ENCODE measurements at places on chromosomes 2 and 18.

DNA sequence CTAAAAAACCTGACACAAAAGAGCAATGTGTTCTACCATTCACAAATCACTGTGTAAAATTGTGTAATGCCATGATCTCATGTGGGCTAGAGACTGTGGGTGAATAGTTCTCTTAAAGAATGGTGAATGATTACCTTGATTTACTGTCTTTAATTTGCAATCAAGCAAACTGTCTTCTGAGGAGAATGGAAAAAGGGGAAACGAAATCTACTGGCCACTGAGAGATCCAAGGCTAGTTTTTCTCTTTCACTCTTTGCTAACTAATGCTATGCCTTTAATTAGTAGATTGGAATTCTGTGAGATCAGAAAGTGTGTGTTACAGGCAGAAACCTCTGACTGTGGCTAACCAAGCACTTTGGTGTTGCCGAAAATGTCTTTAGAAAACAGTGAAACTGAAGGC, 422.7 kb downstream of the TGIF1 start:
- DNase-seq, result peak; percentile 33

DNA sequence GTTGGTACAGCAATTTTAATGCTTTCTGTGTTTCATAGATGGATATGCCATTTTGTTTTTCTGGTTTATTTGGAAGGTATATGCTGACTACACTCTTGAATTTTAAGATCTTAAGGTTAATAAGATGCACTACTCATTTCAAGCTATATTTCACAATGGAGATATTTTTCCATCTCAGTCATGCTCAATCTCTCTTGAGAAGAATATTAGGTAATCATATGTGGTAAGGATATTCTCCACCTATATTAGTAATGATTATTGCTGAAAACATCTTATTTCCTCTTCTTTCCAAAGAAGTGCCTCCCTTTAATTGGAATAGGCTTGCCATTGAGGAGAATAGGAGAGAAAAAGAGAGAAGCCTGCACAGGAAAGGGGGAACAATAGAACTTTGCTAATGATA, 40.1 kb downstream of the EPB41L3 start:
- no peak for DNase-seq

GRCh38 chr2:85551698-85552678, 9.3 kb downstream of the GGCX start:
- peak; percentile 74 for DNase-seq

- DNase-seq, result peak; percentile 86
Measured at GRCh38 chr2:201807452-201807999, 1.2 kb downstream of the CDK15 start.

- DNase-seq, result peak; percentile 5
Measured at GRCh38 chr2:51505533-51505932, 473.6 kb upstream of the NRXN1 start.

- DNase-seq, result peak; percentile 87
Measured at GRCh38 chr2:119598596-119599263, 54.5 kb downstream of the CFAP221 start.

DNA sequence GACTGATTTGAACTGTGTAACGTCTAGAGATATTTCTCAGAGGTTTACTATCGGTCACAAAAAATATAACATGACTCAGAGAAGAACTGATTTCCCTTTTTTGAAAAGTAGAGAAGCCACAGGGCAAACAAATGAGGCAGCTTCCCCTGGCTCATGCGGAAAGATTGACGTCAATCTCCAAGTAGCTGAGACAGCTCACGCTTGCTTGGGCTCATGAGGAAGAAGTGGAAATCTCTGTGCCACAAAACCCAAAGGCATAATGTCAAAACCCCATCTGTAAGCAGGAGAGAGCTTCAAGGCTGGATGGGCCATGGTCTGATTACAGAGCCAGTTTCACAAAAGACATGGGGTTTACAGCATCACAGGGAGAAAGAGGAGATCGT, 188.1 kb downstream of the ARL4C start:
- no peak for DNase-seq

DNA sequence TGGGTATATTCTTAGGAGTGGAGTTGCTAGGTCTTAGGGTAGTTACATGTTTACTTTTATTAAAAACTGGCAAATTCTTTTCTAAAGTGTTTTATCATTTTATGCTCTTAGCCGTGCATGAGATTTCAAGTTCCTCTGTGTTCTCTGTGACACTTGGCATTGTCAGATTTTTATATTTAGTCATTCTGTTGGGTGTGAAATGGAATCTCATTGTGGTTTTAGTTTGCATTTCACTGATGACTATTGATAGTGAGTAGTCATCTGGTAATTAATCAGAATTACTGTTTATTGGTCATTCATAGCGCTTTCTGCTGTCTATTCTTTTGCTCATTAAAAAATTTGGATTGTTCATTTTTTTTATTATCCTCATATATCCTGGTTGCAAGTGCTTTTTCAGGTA, 34.1 kb downstream of the RAB3GAP1 start:
- DNase-seq, result no peak

- no peak for DNase-seq
Measured at GRCh38 chr18:37489011-37489410, 76.6 kb downstream of the CELF4 start.

DNA sequence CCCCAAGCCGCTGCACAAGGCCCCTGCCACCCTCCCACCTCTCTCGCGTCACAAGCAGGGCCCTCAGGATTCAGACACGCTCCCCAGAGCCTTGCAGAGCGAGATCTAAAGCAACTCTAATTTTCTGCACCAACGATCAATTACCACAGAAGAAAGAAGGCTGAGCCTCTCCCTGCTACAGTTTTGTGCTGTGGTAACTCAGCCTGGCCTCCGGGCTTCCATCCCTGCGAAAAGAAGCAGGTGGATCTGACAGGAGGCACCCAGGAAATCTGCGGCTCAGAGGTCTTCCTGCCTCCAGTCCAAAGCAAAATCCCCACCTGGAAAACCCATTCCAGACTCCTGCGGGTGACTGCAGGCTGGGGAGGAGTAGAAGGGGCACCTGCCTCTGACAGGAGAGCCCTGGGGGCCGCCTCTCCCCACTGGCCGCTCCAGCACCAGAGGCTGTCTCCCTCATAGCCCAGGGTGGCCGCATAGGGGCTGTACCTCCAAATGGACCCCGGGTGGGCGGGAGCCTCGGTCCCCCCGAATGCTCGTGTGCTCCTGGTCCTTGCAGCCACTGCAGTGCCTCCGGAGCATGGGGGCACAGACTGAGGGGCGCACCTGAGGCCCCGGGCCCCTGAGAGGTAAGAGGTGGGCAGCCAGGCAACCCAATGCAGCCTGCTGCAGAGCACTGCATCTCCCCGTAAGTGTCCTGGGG, 31.0 kb downstream of the PXDN start:
- DNase-seq, result no peak

- peak; percentile 18 for DNase-seq
Measured at GRCh38 chr2:182072861-182073260, 87.2 kb downstream of the PPP1R1C start.

GRCh38 chr2:10475221-10475722, 27.1 kb upstream of the ODC1 start:
- no peak for DNase-seq

GRCh38 chr2:163319006-163319405, 416.8 kb downstream of the FIGN start:
- no peak for DNase-seq

Data from NCI-H69 (cell line).